ENCODE measurements at places on chromosomes 11 and 22. TPM values are rescaled to one million over a fixed set of nuclear protein-coding genes. Genes with fewer than 3 reads are reported as not detected.

Gene KRTAP5-11
- not detected for total RNA-seq

Gene APOBEC3H
- 0.21 TPM for total RNA-seq

Gene SEC14L3
- total RNA-seq: not detected

Gene MFRP
- not detected for total RNA-seq

Gene FXYD6
- 0.50 TPM for total RNA-seq

Gene CNTF
- total RNA-seq: 1.4 TPM

Gene MRGPRX4
- total RNA-seq: not detected

Gene HBG1
- total RNA-seq: not detected

Gene CEP126
- 3.4 TPM for total RNA-seq

Gene SCUBE1
- total RNA-seq: 0.09 TPM

Gene RBFOX2
- 23.3 TPM for total RNA-seq

Gene CNGA4
- 0.06 TPM for total RNA-seq

Gene UCP2
- 82.4 TPM for total RNA-seq

Gene PHLDA2
- 105 TPM for total RNA-seq

Gene ENTHD1
- not detected for total RNA-seq

Gene JRKL
- 5.6 TPM for total RNA-seq

Gene SYNGR1
- total RNA-seq: 12.8 TPM

Gene MISFA
- 2.1 TPM for total RNA-seq

Gene A4GALT
- total RNA-seq: 23.4 TPM

Gene NPAS4
- not detected for total RNA-seq

Gene PPP1CA
- total RNA-seq: 274 TPM

Gene TRPM5
- not detected for total RNA-seq

Gene SLC5A1
- total RNA-seq: 0.03 TPM

Gene POU2AF2
- total RNA-seq: not detected

Gene PARVG
- 0.09 TPM for total RNA-seq
